ENCODE measurements at places on chromosomes 6 and 20.

DNA sequence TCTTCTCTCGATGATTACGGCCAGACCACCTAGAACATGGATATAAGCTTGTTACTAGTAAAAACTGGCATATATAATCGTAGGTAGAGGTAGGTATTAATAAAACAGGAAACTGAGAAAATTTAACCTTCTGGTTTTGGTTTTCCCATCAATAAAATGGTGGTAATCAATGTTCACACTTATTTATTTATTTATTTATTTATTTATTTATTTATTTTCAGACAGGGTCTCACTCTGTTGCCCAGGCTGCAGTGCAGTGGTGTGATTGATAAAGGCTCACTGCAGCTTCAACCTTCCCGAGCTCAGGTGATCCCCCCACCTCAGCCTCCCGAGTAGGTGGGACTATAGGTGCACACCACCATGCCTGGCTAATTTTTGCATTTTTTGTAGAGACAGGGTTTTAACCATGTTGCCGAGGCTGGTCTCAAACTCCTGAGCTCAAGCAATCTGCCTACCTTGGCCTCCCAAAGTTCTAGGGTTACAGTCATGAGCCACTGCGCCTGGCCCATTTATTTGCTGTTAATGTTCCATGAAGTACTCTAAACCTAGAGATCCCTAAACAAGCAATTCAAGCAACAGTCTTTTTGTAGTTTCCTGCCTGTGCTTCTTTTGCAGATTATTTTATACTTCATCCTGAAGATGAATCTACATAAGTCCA is 11.5 kb downstream of the TOMM6 start:
- DNase-seq, result no peak

DNA sequence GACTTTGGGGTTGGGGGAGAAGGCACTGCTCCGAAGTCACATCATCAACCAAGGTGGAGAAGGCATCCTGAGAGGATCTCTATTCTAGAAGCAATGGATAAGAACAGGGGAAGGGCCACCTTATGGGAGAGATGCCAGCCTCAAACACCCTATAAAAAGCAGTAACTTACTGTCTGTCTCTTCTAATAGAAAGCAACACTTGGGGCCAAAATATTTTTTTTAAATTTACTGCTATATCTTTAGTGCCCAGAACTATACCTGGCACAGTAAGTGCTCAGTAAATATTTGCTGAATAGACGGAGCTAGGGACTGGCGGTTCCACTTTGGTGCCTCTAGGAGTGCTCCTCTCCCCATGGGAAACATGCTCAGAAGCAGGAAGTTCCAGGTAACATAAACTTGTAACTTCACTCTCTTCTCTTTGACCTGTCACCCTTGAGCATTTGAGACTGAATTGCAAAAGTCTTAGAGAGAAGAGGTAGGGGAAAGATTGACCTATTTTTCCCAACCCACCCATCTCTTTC is 807 bp upstream of the OTOR start:
- no peak for DNase-seq

DNA sequence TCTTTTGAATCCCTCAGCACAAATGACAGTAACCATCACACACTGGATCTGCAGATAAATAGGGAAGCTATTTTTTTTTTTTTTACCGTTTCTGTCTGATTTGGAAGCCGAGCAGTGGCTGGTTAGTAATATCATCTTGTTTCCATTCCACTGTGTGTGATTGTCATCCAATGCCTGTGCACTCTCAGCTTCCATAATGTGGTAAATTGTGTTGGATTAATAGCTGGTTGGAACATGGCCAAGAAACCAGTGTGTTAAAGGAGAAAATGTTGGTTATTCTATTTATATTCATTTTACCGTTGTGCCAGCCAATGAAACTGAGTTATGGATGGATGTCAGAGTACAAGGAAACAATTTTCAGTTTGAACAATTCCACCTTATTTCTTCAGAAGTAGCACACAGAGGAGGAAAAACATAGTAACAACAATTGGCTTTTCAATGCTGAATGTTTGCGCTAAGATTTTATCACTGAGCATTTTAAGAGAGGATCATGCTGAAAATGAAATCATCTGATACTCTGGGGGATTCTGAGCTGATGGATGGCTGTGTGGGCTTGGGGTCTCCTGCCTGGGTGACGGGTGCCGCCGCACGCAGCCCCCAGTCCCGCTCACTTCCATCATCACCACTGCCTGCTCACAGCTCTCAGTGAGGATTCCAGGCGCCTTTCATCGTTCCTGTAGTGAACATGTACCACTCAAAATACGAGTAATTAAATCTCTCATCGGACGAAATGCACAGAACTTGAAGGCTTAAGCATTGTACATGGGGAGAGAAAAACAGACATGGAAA is 40.7 kb upstream of the EXOC2 start:
- DNase-seq, result no peak

DNA sequence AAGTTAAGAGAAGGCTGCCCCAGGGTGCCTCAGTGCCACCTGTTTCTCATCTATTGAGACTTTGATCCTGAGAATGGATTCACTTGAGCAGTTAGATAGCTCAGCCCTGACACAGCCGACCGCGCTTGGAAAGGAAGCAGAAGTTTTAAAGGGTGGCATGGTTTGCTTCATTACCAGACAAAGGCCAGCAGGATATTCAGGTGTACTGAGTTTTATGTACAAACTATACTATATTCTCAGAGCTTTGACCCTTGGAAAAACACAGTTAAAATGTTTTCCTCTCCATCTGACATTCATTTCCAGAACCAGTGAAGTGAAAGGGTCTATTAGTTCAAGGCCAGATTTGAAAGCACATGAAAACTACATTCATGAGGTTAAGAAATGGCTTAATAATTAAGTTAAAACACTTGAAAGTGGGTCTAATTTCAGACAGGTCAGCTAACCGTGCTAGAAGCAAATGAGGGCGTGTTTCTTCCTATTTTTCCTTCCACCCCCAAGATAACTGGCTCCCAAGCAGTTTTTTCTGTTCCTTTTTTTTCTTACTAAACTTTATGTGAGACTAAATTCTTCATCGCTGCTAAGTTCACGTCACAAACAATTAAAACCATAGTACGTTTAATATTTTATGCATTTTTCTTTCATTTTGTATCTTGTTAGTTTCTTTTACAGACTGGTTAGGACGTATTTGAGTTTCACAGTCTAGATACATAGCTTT is 385.3 kb upstream of the SOX4 start:
- DNase-seq, result no peak

DNA sequence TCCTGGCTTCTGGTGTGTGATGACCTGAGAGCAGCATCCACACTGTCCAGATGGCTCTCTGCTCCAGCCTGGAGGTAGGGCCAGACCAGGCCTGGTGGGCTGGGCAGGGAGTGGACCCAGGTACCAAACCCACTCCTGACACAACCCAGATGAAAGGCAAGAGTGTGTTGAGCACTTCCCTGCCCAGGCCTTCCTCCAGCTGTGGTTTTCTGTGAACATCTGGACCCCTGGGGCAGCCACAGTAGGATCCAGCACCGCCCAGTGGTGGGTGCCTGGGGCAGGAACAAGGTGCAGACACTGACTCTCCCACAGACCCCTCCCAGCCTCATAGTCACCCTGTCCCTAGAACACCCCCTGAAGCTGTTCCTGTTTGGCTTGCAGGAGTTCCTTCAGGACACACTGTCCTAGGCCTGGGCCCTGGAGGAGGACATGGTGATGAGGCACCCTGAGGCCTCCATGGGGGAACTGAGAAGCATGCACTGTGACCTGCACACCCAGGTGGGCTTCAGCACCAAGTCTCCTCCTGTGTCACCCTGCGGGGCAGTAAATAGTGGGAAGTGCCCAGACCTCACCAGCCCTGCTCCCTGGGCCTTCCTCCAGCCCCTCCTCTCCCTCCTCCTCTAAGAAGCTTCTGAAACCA is 28.7 kb downstream of the UBD start:
- DNase-seq, result no peak

DNA sequence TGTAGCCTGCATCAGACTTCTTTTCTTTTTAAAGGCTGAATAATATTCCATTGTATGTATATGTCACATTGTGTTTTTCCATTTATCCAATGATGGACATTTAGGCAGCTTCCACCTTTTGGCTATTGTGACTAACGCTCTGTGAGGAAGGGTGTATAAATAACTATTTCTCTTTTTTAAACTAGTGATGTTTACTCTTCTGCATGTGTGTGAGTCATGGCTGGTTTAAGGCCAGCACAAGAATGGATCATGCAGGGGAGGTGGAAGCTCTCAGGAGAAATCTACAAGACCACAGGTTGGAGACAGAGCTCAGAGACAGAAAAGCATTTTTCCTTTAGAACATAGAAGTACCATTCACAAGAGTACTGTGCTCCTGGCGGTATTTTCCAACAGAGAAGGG is 307.2 kb downstream of the SOX4 start:
- peak; percentile 80 for DNase-seq

DNA sequence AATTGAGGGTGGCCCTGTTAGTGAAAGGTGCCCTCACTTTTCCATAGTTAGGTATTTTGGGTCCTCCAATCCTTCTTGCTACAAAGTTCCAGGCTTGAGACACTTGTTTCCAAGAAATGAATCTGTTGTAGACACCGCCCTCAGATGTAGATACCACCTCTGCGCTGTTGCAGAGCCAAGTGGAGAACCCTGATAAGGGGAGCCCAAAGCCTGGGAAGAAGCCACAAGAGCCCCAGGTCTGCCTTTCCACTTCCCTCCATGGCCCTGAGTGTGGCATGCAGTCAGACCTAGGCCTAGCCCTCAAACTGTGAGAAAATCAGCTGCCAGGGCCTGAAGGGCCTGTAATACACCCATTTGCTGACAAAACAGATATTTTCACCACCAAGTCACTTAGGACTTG is 37.1 kb downstream of the DTD1 start:
- no peak for DNase-seq

DNA sequence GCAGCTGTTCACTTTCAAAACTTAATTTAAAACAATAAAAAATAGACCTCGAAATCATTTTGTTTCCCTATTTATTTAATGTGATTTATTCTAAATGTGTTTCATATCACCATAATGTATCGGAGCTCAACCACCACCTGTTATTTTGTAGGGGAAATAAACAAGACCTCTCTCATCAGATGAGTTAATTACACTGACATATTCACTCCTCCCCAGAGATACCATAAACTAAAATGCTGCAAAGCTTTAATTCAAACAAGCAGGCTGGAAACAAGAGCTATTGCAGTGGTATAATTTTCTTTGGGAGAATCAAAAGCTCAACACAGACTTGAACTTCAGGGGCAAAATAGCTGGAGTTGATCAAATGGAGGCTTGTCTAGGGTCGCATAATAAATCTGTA is 303.5 kb upstream of the TSHZ2 start:
- no peak for DNase-seq

DNA sequence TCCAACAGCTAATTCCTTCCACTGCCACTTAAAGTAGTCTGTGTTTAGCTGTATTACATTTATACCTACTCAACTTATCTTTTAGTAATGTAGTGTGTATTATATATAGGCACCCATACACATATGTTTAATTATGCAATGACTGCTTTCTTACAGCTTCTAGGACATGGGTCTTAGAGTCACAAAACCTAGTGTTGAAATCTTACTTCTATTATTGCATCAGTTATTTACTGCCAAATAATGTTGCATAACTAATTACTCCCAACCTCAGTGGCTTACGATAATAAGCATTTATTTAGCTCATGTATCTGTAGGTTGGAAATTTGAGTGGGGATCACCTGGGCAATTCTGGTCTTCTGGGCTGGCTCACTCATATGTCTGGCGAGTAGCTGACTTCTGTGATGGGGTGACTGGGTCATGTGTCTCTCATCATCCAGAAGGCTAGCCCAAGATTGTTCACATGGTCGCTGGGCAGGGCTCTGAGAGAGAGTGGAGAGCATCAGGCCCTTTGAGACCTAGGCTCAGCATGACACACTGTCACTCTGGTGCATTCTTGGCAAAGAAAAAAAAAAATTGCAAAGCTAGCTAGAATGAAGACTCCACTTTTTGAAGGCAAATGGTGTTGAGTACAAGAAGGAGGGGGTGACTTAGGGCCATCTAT is 187.0 kb downstream of the PLCB1 start:
- no peak for DNase-seq

GRCh38 chr6:46511320-46511719 is 20.1 kb upstream of the RCAN2 start:
- no peak for DNase-seq

- no peak for DNase-seq
Measured at GRCh38 chr20:24432046-24432442, 37.4 kb upstream of the SYNDIG1 start.

GRCh38 chr6:144350528-144350880 is 65.4 kb downstream of the UTRN start:
- DNase-seq, result no peak

- DNase-seq, result peak; percentile 63
Measured at GRCh38 chr6:139271056-139271455, 20.7 kb downstream of the TXLNB start.

GRCh38 chr6:158518191-158519127 is 41.4 kb upstream of the TMEM181 start:
- peak; percentile 91 for DNase-seq

GRCh38 chr20:46992640-46993035 is 98.0 kb downstream of the EYA2 start:
- no peak for DNase-seq

DNA sequence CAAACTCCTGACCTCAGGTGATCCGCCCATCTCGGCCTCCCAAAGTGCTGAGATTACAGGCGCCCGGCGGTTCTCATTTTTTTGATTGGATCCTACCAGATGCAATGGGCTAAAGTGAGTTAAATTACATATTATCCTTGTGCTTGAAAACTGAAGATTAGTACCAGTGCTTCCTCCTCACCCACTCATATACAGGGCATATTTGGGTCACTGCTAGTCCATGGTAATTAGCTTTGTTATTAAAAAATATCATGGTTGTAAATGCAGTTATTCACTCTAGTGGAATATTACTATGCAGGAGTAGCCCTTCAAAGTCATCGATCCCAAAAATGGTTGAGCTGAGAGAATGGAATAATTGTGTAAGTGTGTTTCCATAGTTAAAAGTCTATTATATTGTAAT is 26.5 kb downstream of the ZNF292 start:
- no peak for DNase-seq

GRCh38 chr20:43840382-43841070 is 74.1 kb upstream of the TOX2 start:
- DNase-seq, result peak; percentile 36

GRCh38 chr20:63008541-63009044 is 1.8 kb upstream of the BHLHE23 start:
- DNase-seq, result no peak

DNA sequence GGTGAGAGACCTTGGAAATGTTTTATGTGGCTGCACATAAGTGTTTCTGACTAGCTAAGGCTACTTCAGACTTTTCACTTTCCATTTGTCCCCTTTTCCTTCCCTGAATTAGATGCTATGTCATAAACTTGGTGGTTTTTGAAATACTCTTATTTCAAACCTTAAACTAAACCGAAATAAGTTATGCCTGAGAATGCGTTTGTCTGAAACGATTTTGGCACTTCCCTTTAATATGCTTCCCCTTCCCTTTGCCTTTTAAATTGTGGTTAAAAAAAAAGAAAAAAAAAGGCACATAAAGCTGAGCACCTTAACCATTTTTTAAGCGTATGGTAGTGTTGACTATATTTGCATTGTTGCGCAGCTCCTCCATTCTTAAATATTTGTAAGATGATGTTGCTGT is 14.3 kb downstream of the ZNF451 start:
- no peak for DNase-seq
